NCI-H524 (cell line): ENCODE measurements at places on chromosomes 16 and 17.

DNA sequence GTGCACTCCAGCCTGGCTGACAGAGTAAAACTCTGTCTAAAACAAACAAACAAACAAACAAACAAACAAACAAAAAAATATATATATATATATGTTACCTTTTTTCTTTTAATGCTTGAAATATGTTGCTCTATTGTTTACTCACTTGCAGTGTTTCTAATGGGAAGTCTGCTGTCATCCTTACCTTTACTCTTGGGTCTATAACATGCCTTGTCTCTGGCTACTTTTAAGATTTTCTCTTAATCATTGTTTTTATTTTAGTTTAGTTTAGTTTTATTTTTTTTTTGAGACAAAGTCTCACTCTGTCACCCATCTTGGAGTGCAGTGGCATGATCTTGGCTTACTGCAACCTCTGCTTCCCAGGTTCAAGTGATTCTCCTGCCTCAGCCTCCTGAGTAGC is 16.1 kb upstream of the TNRC6A start:
- no peak for DNase-seq

- DNase-seq: no peak
Measured at GRCh38 chr17:303168-303567, 49.4 kb downstream of the RPH3AL start.

DNA sequence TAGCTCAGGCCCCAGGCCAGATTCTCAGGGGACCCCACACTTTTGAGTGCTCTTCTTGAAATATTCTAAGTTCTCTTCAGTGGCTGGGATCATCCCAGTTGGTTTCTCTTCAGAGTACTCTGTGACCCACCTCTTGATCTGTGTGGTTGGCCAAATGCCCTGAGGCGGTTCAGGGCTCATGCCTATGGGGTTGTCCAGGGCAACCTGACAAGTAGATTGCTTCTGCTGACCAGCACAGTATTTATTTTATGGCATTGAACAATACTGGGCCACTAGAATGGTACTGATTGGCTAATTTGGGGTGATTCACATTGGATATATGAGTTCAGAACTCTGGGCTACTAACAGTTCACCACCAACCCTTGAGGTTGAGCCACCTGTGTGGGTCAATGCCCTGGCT is 7.4 kb upstream of the GOSR2 start:
- no peak for DNase-seq

DNA sequence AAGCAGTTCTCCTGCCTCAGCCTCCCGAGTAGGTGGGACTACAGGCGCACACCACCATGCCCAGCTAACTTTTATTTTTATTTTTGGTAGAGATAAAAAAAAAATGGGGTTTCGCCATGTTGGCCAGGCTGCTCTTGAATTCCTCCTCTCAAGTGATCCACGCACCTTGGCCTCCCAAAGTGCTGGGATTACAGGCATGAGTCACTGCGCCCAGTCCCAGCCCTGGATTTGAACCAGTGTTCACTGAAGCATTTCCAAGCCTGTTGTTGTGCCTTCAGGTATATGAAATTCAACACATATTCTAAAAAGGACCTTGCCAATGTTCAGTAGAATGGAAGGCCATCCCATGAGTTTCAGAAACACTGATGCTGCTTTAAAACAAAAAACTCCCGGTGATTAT is 165.3 kb downstream of the SLC39A11 start:
- no peak for DNase-seq

- DNase-seq: no peak
Measured at GRCh38 chr17:81502471-81503017, 10.1 kb downstream of the ACTG1 start.

DNA sequence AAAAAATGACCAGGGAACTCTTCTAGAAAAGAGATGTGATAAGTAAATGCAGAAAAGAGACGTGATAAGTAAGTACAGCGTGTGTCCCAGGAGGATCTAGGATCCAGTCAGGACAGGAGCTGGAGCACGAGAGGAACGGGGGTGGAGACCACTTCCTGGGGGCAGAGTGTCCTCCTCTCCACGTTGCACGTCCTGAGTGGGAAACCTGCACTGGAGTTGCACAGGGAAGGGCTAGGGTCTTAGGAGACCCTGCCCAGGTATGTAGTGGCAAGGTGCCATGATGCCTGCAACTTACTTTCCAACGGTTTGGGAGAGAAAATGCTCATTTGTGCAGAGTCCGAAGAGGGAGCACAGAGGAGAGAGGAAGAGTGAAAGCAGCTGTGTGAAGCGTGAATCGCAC is 55.8 kb downstream of the RNF213 start:
- no peak for DNase-seq

DNA sequence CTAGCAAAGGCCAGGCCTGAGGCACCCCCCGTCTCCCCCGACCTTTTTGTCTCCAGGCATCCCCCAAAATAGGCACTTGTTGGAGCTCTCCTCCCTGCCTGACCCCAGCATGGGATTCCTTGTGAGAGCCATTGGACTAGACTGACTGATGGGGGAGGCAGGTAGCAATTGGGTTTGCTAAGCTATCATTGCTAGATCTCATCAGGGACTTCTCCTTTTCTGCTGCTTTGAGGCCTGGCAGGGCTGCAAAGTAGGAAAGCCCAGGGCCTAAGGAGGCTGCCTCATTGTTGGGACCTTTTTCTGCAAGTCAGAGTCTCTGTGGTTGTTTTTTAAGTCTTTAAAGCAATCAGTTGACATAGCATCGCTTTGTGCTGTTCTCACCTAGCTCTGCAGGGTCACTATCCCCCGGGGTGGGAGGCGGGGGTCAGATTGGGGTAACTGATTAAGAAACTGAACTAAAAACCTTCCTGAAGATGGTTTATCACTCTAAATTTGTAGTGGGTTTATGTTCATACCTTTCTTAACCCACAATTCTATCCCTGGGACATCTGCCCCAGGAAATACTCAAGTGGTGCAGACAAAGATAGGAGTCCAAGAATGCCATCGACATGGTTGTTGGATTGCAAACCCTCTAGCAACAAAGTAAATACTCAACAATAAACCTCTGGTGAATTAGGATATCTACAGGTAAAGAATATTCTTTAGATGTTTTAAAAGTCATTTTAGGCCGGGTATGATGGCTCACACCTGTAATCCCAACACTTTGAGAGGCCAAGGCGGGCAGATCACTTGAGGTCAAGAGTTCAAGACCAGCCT is 28.0 kb downstream of the LLGL2 start:
- DNase-seq: no peak

DNA sequence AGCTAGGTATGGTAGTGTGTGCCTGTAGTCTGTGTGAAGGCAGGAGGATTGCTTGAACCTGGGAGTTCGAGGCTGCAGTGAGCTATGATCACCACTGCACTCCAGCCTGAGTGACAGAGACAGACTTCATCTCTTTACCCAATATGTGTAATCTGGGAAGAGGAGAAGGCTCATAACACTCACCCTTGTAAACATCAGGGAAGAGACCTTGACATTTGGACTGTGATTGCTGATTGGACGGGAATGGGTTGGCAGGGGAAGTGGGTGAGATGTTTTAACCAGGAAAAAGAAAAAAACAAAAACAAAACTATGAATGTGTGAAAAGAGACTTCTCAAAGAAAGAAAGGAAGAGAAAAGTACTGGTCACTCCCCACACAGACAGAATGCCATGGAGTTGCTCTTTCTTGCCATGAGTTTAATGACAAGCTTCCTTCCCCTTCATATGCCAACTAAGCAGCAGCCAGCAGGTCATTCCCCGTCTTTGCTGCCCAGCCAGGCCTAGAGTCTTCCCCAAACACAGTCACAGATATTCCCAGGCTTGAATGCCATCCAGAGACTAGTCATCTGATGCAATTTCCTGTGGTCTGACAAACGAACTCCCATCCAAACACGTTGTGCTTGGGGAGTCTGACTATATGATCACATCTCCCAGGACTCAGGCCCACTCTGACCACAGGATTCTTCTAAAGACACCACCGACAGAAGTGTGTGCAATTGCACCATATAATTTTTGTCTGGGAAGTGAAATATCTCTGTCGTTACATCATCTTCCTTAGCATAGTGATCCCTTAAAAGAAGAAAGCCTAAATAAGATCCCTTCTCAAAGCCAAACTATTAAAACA is 3.6 kb upstream of the XAF1 start:
- DNase-seq: no peak

- DNase-seq: no peak
Measured at GRCh38 chr17:45035848-45036247, 15.6 kb downstream of the DCAKD start.

DNA sequence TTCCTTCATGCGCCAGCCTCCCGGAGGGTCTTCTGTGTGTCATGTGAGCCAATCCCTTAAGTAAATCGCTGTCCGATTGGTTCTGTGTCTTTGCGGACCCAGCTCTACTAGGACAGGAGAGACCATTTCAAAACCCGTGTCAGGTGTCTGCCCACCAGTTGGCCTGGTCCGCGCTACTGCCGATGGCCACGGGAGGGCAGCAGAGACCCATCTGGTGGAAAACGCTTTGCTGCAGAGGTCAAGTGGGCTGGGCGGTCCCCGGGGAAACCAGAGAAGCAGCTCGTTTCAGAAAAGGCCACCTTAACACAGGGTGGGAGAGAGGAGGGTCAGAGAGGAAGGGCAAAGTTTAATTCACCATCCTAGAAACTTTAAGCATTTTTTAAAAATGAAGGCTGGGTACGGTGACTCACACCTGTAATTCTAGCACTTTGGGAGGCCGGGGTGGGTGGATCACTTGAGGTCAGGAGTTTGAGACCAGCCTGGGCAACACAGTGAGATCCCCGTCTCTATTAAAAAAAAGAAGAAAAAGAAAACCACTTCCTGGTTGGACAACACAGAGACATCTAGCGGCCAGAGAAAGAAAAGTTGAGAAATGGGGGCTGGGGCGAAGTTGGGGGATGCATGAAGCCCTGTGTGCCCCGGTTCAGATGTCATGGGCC is 2.8 kb upstream of the CIBAR2 start:
- DNase-seq: peak; percentile 90

- no peak for DNase-seq
Measured at GRCh38 chr16:1197237-1197866, 27.7 kb downstream of the TPSG1 start.

DNA sequence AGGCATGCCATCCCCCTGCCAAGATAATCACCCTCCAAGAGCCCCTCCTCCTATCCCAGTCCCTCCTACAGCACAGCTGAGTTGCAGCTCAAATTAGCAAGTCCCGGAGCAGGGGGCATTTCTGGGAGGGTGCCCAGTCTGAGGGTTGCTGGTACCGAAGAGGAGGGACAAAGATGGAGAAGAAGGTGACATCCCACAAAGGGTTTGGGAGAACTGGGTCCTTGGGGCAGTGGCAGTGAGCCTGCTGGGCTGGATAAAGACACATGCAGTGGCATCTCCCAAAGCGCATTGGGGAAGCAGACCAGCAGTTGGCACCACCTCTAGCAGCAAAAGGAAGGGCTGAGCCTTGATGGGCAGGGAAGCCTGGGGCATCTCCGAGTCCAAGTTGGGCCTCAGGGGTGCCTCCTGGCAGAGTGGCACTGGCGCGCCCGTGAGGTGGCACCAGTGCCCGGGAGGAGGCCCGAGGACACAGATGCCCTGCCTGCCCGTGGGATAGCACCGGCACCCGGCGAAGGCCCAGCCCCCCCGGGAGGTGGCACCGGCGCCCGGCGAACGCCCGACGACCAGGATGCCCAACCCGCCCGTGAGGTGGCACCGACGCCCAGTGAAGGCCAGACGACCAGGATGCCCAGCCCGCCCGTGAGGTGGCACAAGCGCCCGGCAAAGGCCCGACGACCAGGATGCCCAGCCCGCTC is 622 bp downstream of the TOM1L2 start:
- DNase-seq: no peak

- DNase-seq: peak; percentile 67
Measured at GRCh38 chr17:4420692-4421131, 13.0 kb upstream of the SPNS3 start.

DNA sequence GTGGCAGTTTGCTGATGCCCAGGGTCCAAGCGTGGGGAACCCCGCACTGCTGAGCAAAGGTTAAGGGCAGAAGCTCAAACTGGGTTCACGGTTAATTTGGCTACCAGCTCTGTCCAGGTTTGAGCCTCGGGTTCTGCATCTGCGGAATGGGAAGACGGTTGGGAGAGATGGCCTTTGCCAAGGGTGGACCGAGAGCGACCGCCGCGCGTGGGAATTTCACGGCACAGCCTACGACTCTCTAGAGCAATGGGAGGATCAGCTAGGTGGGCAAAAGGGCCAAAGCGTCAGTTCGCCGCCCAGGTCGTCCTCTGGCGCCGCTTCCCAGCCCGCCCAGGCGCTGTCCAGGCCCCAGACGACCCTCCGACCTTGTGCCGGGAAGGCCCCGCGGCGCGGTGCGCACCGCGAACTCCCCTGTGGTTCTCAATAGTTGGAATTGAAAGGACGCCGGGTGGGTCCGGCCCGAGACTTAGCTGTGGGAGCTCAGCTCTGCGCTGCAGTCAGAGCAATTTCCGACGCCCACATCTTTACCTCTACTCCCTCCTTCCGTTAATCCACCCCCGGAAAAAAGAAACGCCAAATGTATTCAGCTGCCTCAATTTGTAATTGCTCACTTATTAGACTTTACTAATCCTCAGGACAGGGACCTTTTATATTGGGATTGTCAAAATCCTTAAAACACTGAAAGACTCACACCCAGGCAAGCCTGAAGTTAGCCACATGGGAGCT is 2.5 kb upstream of the HS3ST3B1 start:
- DNase-seq: no peak

- DNase-seq: no peak
Measured at GRCh38 chr16:56848955-56849689, 15.9 kb upstream of the SLC12A3 start.

DNA sequence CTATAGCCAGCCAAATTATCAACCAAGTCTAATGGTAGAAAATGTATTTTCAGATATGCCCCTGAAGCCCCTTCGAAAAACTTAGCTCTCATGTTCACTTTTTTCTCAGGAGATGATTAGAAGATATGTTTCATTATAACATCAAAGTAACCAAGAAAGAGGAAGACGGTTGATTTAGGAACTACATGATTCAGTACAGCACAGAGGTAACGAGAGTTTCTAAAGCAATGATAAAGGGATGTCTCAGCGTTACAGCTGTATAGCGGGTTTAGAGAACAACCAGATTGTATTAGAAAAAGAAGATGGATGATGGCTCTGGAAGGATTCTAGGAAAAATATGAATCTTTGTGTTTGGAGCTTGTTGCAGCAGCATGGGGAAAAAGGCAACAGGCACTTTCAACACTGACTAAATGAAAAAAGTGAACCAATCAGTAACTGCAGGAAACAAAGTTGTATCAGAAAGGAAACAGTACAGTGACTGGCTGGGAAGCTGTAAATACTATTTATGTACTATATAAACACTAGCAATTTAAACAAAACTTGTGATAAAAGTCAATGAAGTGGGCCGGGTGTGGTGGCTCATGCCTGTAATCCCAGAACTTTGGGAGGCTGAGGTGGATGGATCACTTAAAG is 21.5 kb downstream of the MBTD1 start:
- DNase-seq: no peak

- DNase-seq: no peak
Measured at GRCh38 chr17:82936768-82937171, 96.9 kb upstream of the ZNF750 start.
